ENCODE measurements at places on chromosomes 5 and 9.

DNA sequence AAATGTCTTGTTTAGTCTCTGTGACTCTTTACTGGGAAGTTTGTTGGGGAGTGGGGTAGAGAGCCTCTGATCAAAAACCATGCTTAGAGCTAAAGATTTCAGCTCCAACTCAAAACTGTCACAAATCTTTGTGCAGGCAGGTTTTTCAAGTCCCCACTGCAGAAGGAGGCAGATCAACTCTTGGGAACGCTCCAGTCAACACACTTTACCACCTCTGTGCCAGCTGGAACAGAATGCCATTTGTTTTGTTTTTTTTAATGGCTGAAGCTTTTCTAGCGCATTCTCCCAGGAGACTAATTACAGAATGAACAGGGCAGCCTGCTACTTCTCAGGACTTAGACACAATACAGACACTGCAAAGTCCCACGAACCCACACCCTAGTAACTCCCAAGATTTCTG, 17.9 kb upstream of the LHX6 start:
- no peak for DNase-seq

- DNase-seq: no peak
Measured at GRCh38 chr5:142065273-142065672, 43.3 kb upstream of the NDFIP1 start.

DNA sequence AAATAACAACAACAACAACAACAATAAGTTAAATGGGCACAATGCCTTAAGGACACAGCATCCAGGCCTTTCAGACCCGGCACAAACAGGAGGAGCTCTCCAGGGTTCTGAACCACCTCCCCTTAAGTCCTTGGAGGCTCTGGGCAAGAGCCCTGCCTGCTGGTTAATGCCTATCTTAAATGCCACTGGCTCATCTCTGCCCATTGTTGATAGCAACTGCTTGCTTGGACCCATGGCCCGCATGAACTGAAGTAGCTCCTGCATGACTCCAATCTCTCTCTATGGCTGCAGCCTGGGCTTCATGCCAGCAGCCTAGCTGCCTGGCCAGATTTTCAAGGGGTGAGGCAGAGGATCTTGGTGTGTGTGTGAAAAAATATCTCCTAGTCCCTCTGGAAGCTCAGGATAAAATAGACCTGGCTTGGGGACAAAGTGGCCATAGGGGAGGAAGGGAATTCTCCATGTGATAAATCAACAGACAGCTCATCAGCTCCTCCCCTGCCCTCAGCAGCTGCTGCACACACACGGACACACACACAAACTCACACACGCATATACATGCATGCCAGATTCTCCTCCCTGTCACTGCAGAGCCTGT, 27.4 kb downstream of the FAM219A start:
- no peak for DNase-seq

- DNase-seq: no peak
Measured at GRCh38 chr9:135962696-135963307, 1.6 kb upstream of the UBAC1 start.

- no peak for DNase-seq
Measured at GRCh38 chr5:110917161-110917875, 154.2 kb upstream of the TSLP start.

GRCh38 chr5:95883185-95884016, 60.9 kb upstream of the GLRX start:
- DNase-seq: no peak

DNA sequence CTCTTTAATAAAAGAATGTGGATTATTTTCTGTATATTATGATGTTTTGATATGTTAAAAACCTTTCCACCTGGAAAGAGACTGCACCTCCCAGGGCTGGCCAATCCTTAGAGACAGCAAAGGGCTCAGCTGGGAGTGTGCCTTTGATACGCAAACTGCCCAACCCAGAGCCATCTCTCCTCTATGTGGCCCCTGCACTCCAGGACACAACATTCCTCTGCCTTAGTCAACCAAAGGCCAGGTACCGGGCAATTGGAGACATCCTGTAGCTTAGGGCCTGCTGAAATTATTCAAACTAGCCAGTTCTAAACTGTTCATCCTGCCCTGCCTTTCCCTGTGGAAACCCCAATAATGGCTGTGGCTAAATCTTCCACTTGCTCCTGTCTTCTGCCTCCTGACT, 5.0 kb upstream of the HSPB3 start:
- no peak for DNase-seq

DNA sequence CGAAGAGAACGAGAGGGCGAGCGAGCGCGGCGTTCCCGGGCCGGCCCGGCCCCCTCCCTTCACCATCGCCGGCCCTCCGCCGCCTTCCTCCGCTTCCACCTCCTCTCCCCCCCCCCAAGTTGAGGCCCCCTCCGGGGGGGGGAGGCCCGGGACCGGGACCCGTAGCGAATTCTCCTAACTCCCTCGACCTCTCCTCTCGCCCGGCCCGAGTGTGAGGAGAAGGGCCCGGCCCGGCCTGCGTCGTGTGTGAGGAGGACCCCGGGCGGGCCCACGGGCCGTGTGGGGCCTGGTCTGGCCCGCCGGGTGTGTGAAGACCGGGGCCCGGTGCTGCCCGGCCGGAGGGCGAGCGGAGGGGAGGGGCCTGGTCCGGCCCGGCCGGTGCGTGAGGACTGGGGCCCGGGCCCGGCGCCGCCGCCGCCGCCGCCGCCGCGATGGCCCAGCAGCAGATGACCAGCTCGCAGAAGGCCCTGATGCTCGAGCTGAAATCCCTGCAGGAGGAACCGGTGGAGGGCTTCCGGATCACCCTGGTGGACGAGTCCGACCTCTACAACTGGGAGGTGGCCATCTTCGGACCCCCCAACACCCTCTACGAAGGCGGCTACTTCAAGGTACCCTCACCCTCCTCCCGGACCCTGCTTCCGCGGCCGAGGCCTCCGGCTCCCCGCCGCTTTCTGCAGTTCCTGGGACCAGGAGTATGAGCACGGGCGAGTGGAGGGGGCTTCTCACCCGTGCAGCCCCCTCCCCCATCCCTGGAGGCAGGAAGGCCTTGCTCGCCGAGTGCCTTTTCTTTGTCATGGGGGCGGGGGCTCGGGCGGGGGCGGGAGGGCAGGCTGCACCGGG, 587 bp downstream of the UBE2R2 start:
- DNase-seq: peak; percentile 62

DNA sequence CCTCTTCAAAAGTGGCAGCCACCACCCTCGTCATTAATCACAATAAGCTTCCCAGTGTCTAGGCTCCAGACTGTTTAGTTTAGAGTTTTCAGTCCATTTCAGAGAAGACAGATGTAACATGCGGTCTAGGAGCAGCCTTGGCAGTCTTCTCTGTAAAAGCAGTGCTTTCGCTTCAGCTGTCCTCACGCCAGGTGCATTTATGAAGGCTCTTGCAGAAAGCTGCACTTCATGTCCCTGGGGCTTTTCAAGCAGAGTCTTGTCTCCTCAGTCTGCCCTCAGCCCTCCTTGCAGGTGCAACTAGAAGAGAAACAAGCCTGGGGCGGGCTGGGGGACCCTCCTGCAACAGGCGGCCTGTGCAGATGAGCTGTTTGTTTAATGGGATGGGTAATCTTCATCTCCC, 281.9 kb downstream of the DRD1 start:
- DNase-seq: no peak

DNA sequence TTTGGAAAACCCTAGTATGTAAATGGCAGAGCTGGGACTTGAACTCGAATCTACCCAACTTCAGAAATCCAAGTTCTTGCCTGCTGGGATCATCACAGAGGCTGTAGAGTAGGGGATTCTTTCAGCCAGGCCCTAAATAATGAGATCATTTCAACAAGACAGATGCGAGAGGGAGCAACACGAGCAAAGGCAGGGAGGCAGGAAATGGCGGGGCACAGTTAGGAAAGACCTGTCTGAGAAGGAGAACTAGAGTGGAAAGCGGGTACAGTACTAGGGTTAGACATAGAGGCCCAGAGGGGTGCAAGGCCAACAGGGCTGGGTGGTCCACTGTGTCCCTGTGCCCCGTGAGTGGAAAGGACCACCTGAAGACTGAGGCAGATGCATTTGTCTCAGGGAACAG, 46.1 kb downstream of the MVB12B start:
- no peak for DNase-seq

GRCh38 chr5:146890066-146890465, 11.5 kb upstream of the PPP2R2B start:
- DNase-seq: no peak

DNA sequence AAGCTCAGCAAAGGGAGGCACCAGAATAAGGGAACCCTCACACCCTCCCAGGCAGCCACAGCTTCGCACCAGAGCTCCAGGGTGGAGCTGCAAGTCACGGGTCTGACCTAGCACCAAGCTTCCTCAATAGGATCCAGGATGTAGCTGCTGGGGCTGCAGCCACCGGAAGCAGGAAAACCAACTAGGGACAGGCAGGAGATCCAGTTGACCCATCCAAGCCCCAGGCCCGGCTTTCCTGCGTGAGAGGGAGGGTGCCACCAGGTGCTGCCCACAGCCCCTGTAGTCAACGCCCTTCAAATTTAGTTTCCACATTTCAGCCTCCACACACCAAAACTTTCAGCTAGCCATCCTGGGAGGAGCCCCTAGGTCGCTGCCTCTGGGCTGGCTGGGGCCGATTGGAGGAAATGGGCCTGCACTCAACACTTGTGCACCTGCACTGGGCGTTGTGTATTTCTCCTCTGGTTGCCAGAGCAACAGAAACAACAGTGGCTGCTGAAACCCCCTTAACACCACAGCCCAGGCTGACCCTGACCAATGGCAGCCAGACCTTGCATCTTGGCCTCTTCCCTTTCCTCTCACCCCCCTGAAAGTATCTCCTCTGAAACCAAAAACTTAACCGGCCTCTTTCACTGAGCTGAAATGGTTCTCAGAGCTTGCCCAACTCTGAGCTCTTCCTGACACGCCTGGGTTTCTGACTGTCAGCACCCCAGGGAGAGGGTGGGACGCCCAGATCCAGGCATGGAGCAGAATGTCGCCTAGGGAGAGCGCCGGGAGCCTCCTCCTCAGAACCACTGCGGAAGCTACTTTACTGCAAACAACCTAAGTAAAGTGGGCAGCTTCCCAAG, 226.5 kb upstream of the MAP3K1 start:
- DNase-seq: no peak

- DNase-seq: no peak
Measured at GRCh38 chr5:151005187-151005949, 15.0 kb upstream of the GPX3 start.

DNA sequence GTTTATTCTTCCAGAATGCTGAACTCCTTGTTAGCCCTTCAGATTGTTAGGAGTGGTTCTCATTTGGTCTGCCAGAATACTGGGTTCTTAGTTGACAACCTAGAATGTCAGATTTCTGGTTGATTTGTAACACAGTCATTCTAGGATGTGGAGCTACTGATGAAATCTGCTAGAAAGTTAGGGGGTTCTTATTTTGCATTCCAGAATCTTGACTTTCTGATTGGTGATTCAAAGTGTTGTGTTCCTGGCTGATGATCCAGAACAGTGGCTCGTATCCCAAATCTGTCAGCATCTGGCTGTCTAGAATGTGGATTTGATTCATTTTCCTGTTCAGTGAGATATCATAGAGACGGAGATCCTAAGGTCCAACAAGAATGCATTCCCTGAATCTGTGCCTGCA, 21.9 kb downstream of the PTGS1 start:
- DNase-seq: no peak

DNA sequence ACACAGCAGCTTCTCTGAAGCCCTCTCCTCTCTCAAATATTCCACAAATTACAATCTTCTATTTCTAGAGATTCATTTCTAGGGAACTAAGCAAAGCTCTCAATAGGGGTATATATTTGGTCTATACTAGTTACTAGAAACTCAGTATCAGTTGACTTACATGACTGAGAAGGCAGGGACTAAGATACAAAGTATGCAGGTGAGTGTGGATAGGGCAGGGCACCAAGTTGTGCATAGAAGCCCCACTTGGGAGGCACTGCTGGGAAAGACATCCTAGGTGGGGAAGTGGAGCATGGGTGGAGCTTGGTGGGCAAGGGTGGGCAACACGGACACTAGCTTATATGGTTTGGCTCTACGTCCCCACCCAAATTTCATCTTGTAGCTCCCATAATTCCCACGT, 148.1 kb upstream of the RASA1 start:
- no peak for DNase-seq

DNA sequence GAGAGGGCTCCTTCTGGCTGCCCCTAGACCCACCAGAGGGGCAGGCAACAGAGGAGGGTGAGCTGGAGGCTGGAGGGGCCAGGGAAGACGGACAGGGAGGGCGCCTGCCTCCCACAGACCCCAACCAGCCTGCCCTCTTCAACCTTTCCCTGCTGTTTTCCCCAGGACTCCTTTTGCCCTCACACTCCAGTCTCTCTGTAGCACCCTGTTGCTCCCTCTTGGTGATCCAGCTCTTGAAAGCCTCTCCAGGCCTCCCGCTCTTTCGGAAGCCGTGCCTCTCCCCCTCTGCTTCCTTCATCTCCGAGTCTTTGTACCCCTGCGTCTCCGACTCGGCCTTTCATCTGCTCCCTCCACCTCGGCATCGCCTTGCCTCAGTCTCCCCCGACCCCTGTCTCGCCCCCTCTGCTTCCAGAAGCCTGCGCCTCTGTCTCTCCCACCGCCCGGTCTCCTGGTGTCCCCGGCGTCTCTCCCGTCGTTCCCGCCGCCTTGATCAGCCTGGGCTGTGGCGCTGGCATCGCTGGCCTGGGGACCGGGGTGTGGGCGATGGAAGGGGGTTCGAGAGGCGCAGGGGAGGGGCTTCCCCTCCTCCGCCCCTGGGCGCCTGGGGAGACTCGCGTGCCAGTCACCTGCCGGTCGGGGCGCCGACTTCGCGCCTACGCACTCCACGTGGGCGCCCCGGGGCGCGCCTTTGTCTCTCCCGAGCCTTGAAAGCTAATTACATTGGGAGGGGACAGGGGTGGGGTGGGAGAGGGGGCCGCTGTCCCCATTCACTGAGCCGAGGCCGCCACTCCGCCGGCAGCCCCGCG, 5.3 kb upstream of the PRDM12 start:
- no peak for DNase-seq

DNA sequence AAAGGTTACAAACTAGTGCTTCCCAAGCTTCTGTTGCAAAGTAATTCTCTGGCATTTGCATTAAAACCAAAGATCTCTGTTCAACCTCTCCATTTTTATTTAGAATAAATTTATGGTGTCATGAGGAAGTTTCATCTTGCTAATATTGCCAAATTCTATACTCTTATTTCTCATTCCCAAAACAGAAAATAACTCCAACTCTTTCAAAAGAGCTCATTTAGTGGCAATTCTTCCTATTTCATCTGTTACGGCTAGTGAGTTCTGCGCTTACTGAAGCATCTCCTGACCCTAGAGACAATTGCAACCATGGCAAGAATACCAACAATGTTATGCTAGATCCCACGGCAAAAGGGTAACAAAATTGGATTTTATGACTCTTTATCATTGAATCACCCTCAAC, 97.0 kb downstream of the HINT1 start:
- DNase-seq: no peak

DNA sequence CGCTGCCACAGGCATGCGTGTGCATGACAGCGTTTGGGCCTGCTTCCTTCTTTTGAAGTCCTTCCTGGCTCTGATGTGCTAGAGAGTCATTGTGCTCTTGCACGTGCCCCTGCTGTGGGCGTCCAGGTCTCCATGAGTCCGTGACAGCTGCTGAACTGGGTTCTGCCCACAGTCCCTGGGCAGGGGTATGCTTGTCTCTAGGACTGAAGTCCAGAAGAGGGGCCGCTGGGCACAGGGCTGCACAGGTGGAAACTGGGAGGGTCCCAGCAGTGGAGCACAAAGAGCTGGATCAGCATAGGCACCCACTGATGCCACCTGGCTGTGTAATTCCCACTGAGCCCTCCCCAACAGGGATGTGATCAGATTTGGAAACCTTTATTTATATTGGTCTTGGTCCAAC, 169.4 kb downstream of the IRX2 start:
- no peak for DNase-seq

GRCh38 chr9:90092508-90092907, 487.7 kb downstream of the GADD45G start:
- DNase-seq: no peak

GRCh38 chr5:62346748-62347147, 40.7 kb downstream of the KIF2A start:
- DNase-seq: no peak
